ENCODE measurements at places on chromosomes 2 and 18. TPM values are rescaled to one million over a fixed set of nuclear protein-coding genes. Genes with fewer than 3 reads are reported as not detected.

DNA sequence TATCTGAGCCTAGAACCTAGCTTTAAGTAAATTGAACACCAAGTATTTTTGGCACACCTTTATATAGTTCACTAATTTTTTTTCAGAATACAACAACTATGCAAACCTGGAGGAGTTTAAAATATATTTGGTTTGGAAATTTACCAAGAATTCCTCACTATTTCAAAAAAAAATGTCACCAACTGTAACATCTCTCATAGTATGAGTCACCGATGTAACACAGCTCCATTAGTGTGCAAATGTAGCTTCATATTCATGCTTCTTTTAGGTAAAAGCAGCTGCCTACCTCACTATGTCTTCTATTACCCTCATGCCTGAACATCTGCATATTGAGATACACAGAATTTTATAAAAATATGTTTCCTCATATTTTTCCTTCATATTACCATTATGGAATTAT lies 80.5 kb downstream of the NRXN1 start:
- H3K27ac ChIP-seq, result no peak overlapping the region
- H3K27me3 ChIP-seq, result no peaks in the 10 kb centered on the region
- no peaks in the 10 kb centered on the region for H3K4me1 ChIP-seq
- H3K36me3 ChIP-seq, result no peaks in the 10 kb centered on the region

DNA sequence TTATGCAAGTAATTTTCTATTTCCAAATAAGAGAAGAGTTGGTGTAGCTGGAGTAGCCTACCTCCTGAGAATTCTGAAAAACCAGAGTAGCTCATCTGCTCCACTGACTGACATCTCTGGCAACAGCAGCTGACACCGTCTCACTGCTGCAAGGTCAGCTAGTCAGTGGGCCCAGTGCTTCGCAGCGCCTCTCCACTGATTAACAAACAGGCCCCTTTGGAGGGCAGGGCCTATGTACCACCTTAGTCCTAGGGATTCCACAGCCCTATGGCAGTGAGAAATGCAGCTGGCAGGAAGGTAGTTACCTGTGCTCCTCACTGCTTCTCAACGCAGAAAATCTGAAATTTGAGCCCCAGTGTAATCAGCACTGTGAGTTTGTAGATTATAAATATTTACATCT lies 97.5 kb downstream of the DLGAP1 start:
- no peaks in the 10 kb centered on the region for H3K36me3 ChIP-seq
- H3K4me3 ChIP-seq, result no peak overlapping the region
- no peaks in the 10 kb centered on the region for H3K27me3 ChIP-seq

GRCh38 chr2:217383620-217384019 lies 523.8 kb upstream of the TNP1 start:
- no peaks in the 10 kb centered on the region for H3K27me3 ChIP-seq
- H3K27ac ChIP-seq, result no peak overlapping the region
- no peak for DNase-seq

GRCh38 chr18:32208023-32208422 lies 18.2 kb downstream of the MEP1B start:
- H3K27me3 ChIP-seq, result peaks cover 4% of the 10 kb centered on the region
- no peak overlapping the region for H3K27ac ChIP-seq
- no peaks in the 10 kb centered on the region for H3K36me3 ChIP-seq
- no peak overlapping the region for H3K4me3 ChIP-seq

DNA sequence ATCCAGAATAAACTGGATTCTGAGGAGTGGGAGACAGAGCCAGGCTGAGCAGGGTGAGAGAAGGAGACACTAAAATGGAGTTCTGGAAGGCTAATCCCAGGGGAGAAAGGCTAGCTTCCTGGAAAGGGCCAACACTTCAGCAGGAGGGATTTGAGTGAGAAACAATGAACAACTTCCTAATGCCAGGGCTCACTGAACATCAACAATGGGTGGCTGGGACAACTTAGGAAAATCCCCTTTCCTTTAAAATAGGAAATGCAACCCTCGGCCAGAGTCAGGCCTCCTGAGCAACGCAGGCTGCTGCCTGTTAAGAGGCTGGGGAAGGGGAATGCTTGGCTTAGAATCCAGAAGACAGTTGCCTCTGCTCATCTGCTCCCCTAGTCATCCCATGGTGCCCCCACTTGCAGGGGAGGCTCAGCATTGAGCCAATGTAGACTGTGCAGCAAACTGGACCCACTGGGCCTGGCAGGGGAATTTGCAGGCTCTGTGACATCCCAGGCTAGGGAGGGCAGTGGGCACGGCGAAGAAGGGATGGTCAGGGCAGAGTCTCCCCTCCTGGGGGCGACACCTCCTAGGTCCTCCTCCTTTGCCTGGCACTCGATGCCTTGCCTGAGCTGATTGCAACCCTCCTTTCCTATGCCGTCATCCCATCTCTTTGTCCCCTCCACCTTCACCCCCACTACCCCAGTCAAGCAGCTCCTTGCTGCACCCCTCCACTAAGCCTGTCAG lies 182.5 kb downstream of the TNS1 start:
- H3K4me3 ChIP-seq, result no peak overlapping the region
- H3K27me3 ChIP-seq, result no peaks in the 10 kb centered on the region
- no peaks in the 10 kb centered on the region for H3K36me3 ChIP-seq
- no peak overlapping the region for H3K27ac ChIP-seq

The ADGRF3 gene
- total RNA-seq, result 1.8 TPM

The MOCOS gene
- not detected for total RNA-seq

Data from CD4-positive, CD25-positive, alpha-beta regulatory T cell (primary cell).